ENCODE measurements at places on chromosomes 2 and 18.

DNA sequence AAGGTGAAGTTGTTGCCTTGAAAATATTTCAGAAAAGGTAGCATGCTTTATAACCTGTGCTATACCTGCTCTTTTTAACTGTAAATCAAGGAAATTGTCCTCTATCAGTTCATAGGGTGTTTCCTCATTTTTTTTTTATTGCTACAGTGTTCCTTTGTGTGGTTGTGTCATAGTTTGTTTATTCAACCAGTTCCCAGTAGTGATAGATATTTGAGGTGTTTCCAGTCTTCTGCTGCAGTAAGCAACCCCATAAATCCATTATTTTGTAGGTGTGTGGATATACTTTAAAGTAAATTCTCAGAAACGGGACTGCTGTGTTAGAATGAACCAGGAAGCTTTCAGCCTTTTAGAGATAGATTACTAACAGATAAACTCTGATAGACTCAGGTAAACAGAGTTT lies 39.6 kb downstream of the SEMA4F start:
- DNase-seq: no peak

GRCh38 chr2:151498178-151498577 lies 88.5 kb downstream of the RIF1 start:
- DNase-seq: no peak

GRCh38 chr2:8517850-8518498 lies 163.9 kb upstream of the ID2 start:
- DNase-seq: no peak

DNA sequence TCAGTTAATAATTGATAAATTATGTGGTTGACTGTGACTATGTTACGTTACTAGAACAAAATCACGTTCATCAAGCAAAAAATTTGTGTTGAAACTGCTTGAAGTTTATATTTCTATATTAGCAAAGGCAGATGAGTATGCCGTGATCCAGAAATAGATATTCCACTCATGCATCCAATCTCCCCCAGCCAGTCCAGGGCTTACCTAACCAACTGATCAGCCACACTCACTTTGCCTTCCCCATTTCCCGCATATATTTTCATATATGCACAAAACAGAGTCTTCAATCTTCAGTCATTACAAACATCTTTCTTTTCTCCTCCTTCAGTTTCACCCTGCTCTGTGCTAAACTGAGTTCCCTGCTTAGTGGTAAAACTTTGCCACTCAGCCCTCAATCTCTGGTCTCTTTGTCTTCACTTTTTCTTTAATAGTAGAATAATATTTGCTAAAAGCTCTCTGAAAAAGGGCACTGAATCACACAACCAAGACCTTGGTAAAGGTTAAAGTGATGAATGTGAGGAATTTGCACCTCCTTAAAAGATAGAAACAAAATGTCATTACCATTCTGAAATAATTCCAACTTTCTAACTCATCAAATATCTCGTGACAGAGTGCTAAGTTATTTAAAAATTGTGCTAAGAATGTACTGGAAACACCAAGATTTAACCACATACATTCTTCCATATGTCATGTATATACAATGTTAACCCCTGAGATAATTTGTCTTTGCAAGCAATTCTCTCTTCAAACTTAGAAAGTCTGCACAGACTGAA lies 893.2 kb upstream of the CRIM1 start:
- no peak for DNase-seq

DNA sequence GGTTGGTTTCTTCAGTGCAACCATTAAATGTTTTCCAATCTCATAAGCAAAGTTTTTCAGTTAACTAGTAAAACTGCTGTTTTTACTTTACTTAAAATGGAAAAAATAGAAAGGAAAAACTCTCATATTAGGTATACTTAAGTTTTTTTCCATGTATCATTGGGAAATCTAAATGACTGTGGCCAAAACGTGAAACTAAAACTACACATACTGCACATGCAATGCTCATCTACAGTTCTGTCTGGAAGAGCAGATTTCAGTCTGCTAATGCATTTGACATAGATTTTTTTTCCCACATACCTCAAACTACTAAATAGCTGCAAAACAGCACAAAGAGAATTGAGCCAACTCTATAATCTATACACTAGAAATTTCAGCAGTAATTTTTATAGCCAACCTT lies 62.6 kb downstream of the COL5A2 start:
- no peak for DNase-seq

- DNase-seq: peak; percentile 94
Observed at GRCh38 chr2:12501469-12502158, 215.1 kb upstream of the TRIB2 start.

- no peak for DNase-seq
Observed at GRCh38 chr2:212465456-212465855, 73.1 kb downstream of the ERBB4 start.

DNA sequence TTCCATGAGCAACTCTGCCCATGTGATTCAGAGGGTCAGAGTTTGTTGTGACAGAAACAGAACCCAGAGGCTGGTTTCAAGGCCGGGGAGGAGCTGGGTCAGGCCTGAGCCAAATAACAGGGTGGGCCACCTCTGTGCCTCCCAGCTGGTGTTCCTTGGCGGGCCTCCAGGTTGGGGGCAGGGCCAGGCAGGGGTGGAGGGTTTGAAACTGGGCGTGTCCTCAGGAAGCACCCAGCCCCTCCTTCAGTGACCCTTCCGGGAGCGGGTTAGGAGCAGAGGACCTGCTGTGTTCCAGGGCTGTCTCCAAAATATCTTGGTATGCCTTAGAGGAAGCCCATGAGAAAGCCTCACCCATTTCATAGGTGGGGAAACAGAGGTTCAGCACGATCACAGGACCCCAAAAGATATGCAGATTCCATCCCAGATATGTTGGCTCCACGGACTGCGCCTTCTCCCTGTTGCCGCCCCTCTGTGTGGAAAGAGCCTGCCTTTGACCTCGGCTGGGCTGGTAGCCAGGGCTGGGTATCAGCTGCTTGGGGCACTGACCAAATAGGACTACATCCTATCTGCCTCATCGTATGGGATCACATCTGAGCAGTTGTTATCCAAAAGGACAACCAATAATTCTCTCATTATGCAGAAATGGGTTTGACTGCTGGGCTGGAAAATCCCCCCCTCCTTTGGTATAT lies 74.8 kb upstream of the GLI2 start:
- no peak for DNase-seq

- DNase-seq: peak; percentile 64
Observed at GRCh38 chr2:238127165-238128060, 11.1 kb upstream of the KLHL30 start.

GRCh38 chr18:74550886-74551285 lies 16.6 kb downstream of the CNDP1 start:
- DNase-seq: no peak

- DNase-seq: no peak
Observed at GRCh38 chr2:42438685-42439084, 55.1 kb downstream of the KCNG3 start.

- DNase-seq: peak; percentile 89
Observed at GRCh38 chr2:127591221-127591923, 54.6 kb upstream of the GPR17 start.

- DNase-seq: no peak
Observed at GRCh38 chr18:49359732-49360444, 100.6 kb downstream of the DYM start.

- no peak for DNase-seq
Observed at GRCh38 chr2:55114082-55114481, 63.8 kb upstream of the RTN4 start.

DNA sequence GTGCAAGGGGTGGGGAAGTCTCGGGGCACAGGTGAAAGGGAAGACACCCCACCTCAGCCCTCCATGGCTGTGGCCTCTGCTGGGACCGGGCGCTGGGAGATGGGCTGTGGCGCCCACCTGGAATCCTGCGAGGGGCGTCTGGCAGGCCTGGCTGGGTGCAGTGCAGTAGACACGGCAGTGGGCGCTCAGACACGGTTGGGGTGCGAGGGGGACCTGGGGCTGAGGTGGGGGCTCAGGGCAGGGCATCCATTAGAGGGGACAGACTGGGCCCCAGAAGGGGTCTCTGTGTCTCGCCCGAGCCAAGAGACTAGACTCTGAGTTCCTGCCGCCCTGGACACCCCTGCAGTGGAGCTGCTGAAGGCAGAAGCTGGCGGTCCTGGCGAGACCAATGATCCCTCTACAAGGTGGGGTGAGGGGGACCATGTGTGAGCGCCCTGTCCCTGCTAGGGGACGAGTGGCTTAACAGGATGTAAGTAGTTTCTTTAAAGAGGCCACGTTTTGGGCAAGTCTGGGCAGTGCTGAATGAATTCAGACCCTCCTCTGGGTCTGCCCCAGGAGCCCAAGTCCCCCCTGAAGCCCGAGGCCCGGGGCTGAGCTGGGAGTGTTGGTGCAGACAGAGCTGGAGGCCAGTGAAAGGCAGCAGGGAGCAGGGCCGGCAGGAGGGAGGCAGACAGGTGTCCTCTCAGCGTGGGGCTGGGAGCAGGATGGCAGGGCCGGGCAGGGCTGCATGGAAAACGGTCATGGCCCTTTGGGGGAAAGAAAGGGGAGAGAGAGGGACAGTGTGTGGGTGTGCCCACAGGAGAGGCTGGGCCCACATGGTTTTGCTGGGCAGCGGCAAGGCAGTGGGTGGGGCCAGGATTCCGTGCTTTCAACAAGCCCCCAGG lies 57.2 kb downstream of the HS6ST1 start:
- DNase-seq: no peak

DNA sequence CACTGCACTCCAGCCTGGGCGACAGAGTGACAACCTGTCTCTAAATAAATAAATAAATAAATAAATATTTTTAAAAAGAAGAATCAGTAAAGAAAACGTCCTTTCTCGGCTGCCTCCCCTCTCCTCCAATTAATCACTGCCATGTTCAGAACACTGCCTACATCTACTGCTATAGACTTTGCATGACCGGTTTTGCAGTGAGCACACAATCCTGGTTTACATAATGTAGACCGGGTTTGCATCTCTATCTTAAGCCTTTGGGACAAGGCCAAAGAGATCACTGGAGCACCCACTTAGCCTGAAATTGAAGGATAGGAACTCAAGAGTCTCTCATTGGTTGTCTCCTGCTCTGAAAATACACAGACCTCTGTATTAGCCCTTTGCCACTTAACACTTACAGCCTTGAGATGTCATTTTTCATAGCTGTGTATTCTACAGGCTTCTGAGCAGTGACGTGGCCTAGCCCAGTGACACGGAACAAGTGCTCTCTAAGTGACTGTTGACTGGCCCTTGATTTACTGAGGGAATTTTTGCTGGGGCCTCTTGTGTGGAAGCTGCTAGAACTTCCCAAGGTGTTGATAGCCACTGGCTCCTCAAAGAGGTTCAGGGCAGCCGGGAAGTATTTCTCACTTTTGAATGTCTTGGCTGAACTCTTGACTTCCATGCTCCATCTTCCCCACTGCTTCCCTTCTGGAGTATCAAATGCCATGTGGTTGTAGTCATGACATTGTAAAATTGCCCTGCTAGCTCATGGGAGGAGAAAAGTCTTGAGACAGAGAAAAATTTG lies 45.3 kb upstream of the CCBE1 start:
- DNase-seq: no peak

DNA sequence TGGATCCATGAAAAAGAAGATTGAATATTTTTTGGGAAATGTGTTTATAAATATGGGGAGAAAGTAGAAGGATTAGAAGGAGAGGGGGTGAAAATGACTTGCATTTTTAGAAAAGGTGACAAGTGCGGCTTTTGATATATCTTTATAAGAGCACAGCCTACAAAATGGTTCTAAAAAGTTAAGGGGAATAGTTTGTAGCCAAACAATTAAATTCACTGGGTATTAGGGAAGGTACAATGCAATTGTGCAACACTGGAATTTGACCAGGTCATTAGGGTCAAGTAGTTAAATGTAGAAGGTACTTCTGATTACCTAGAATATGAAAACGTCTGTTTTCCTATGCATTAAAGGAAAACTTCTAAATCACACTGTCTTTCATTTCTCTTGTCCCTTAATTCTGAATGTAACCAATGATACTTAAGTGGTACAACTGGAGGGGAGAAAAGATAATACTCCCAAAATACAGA lies 44.5 kb upstream of the SERTAD2 start:
- peak; percentile 6 for DNase-seq

- no peak for DNase-seq
Observed at GRCh38 chr2:141911485-141912066, 219.2 kb downstream of the LRP1B start.

DNA sequence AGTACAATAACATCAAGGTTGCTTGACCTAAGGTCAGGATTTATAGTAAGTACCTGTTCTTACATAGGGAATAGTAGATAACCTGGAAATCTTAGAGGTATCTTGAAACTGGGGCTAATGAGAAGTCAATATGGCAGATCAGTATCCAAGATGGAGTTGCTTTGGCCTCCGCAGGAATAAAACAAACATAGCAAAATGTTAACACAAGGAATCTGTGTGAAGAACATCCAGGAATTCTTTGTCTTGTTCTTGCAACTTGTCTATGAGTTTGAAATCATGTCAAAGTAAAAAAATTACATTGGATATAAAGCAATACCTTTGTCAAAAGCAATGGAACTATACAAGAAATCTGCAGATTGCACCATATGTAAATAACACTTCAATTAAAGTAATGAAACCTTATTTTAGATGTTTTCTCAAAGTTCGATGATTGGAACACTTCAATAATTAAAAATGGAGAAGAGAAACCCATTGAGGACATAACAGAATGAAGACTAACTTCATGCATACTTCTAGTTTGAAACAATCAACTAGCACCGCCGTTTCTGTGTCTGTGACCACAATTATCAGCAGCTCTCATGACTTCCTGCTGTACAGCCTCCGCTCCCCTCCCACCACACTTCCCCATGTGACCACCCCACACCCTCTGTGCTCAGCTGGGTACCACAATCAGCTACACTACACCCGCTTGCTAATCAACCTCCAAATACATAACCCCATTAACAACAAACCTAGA lies 27.6 kb downstream of the C2orf76 start:
- DNase-seq: peak; percentile 72

DNA sequence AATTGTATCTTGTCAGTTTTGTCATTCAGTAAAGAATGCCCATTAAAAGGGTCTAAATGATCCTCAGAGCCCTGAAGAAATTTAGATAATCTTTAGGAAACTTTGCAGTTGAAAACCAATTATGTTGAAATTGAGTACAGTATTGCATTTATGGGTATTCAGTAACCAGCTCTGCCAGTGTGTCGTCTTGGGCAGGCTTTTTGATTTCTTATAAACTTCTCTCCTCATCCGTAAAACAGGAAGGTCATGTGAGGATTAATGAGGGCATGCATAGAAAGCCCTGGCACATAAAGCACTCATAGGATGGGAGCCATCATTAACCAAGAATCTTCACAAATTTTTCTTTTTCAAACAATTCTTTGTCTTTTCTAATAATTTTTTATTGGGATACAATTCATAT lies 14.8 kb downstream of the PNO1 start:
- no peak for DNase-seq

DNA sequence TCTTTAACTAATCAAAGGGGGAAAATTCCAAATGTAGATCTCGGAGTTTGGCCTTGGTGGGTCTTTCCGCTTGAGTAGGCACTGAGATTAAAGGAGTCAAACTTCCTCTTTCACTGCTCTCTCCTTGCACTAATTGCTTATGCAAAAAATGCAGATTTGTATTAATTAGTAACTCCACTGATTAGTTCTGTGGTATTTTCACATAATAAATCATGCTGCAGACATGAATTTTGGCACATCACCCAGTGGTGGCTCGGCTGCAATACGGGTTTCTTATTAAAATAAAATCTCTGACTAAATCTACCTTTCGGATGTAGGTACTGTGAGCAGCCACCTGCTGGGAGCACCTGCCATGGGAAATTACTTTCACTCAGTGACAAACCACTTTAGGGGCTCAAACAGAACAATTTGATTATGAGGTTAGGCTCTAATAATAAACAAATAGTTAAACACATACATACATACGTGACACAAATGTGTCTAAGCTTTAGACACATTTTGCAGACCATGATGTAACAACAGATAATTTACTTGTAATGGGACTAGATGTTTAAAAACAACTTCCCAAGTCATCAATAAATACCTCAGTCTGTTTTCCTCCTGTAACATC lies 6.4 kb upstream of the NEUROD1 start:
- no peak for DNase-seq

GRCh38 chr2:136075476-136075875 lies 42.5 kb downstream of the CXCR4 start:
- DNase-seq: no peak
